ENCODE measurements at places on chromosomes 1 and 21.

DNA sequence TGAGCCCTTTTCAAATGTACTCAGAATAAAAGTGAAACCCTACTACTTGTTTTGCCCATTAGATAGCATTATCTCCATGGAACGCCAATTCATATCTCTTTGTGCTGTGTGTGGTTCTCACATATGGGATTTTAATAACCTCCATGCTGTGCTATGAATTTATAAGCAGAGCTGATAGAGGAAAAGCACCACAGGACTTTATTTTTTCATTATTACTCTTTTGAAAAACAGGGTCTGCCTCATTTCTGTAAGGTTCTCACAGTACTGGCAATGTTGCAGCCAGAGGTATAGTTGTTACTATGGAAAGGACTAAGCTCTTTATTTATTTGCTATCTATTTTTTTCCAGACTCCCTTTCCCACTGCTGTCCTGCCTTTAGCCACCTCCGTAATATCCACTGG is 313.7 kb downstream of the ST6GALNAC3 start:
- DNase-seq: no peak

- DNase-seq: no peak
These were observed 158.5 kb upstream of the FGGY start for GRCh38 chr1:59138402-59138801.

- DNase-seq: no peak
These were observed 85.5 kb upstream of the VANGL1 start for GRCh38 chr1:115556236-115556635.

DNA sequence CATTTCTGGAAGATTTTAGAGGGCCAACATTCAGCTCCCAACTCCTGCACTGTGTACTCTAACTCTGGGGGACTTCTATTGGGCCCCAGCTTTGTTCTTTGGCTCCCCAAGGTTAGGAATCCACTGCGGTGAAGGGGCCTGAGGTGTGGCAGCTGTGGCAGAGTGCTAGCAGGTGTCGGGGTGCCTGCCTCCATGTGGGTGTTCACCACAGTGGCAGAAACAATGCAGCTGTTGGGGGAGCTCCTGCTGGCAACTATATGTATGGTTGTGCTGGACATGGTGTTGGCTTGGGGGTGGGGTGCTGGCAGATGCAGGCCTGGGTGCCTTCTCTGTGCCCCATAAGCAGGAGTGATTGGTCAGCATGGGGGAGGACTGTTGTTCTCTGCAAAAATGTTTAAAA is 95.5 kb downstream of the ST6GALNAC3 start:
- no peak for DNase-seq

DNA sequence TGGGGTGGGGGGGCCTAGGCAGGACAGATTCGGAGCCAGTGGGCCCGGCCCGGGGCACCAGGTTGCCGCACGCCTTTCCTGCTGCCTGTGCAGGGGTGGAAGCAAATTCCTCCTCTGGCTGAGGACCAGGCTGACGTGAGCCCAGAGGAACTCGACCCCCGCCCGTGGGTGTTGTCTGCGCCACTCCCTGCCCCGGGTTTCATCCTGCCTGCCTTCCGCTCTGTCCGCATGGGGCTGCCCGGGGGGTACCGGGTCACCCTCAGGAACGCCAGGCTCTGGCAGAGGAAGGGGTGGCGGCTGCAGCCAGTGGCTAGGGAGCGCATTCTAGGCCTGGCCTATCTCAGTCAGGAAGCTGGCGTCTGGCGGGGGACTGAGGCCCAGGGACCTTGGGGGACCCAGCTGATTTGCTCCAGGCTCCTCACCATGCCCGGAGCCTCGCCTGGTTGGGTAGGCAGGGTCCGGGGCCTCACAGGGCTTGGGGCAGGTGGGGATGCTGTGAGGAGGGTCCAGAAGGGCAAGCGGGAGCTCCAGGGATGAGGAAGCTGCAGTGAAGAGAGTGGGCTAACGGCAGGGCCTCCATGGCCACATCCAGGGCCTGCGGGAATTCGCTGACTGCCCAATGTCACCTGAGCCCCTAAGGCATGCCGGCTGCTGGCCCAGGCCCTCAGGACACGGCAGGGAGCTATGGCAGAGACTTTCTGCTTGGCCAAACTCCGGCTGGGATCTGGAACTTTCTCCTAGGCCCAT is 2.4 kb upstream of the IBA57 start:
- DNase-seq: no peak

Data from HEK293T (cell line).